Vagina (tissue), 2 donors: ENCODE measurements at places on chromosomes 6 and 20.

- no peak for DNase-seq
Observed at GRCh38 chr6:117600008-117600743, 2.1 kb downstream of the GOPC start.

DNA sequence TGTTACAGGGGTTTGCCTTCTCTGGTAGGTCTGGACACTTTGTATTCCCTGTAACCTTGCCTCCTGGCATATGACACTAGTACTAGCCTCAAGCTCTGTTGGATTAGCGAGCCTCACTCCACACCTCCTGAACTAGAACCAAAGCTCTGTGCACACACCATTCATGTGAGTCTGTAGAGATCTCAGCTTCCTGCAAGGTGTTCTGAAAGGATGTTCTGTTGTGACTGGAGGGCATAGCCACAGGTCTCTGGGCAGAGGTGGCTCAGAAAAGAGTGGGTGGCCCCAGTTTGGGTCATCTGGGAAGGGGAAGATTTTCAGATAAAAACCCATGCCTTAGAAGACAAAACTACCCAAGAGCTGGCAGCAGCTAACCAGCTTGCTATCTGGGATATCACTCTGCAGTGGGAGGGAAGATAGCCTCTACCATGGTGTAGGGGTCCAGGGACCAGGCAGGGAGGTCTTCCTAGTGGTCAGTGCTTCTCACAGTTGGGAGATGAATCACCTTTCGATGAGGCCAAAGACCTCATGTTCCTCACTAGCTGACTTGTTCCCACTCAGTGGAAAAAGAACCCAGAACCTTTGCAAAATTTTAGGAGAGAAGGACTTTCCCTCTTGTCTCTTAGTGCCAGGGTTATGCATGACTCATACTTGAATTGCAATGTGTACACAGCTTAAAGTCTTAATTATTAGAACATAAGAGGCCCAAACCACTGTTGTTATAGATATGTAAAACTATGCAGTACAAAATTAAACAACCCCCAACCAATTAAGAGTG lies 41.4 kb downstream of the HLA-F start:
- DNase-seq = no peak

- DNase-seq = no peak
Observed at GRCh38 chr20:45362804-45363610, at the start of gene SYS1. TSS of gene SYS1 (plus strand) at chr20:45363156. CDS start at chr20:45363532, 376 bp downstream.

GRCh38 chr6:121694389-121694788 lies 258.9 kb downstream of the GJA1 start:
- no peak for DNase-seq

GRCh38 chr6:25192590-25193459 lies 86.3 kb upstream of the CARMIL1 start:
- no peak for DNase-seq

- no peak for DNase-seq
Observed at GRCh38 chr20:10185741-10186558, 32.7 kb upstream of the SNAP25 start.

- DNase-seq = no peak
Observed at GRCh38 chr20:34030456-34030855, 36.7 kb downstream of the RALY start.

GRCh38 chr20:62134735-62135231 lies 8.4 kb downstream of the PSMA7 start:
- DNase-seq = no peak

DNA sequence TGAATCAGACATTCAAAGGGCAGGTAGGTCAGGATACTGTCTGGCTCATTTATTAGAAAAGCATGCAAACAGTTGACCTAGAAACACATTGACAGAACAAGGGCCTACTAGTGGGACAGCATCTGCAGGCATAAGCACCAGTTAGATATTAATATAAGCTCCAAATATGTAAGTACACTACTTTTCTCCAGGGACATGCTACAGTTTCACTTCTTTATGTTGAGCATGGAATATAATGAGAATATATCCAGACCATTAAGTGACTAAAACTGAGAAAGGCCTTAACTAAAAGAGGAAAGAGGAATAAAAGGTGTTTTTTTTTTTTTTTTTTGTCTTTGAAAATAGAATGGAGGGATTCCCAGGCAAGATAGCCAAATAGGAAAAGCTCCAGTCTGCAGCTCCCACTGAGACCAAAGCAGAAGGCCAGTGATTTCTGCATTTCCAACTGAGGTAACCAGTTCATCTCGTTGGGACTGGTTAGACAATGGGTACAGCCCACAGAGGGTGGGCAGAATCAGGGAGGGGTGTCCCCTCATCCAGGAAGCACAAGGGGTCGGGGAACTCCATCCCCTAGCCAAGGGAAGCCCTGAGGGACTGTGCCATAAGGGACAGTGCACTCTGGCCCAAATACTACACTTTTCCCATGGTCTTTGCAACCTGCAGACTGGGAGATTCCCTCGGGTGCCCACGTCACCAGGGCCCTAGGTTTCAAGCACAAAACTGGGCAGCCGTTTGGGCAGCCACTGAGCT lies 251.6 kb downstream of the PHF3 start:
- DNase-seq = no peak

- DNase-seq = no peak
Observed at GRCh38 chr6:137685798-137686375, 181.2 kb upstream of the TNFAIP3 start.
